Activated CD4-positive, alpha-beta T cell treated with anti-CD3 and anti-CD28 coated beads for 36 hours (primary cell): ENCODE measurements at places on chromosomes 6 and 20.

DNA sequence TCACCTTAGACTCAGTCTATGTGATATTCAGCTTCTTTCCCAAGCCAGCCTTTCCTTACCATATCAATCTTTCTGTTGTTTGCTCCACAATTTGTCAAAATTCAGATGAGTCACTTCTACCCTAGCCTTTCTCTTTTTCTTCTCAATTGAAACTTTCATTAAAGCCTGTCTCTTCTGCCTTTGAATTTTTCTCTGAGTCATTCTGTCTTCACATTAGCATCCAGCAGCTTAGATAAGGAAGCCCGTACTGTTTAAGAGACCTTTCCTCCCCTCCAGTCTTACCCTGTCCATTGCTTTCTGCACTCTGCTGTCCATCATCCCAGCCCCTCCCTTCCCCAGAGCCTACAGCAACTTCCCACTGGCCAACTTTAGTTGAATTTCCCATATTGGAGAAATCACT, 34.9 kb upstream of the RALGAPA2 start:
- DNase-seq = no peak

GRCh38 chr20:7930343-7930742, 9.9 kb downstream of the HAO1 start:
- no peak for DNase-seq

GRCh38 chr6:89693207-89693606, 54.7 kb upstream of the LYRM2 start:
- no peak for DNase-seq

GRCh38 chr6:169866140-169866534, 114.7 kb downstream of the ERMARD start:
- no peak for DNase-seq

DNA sequence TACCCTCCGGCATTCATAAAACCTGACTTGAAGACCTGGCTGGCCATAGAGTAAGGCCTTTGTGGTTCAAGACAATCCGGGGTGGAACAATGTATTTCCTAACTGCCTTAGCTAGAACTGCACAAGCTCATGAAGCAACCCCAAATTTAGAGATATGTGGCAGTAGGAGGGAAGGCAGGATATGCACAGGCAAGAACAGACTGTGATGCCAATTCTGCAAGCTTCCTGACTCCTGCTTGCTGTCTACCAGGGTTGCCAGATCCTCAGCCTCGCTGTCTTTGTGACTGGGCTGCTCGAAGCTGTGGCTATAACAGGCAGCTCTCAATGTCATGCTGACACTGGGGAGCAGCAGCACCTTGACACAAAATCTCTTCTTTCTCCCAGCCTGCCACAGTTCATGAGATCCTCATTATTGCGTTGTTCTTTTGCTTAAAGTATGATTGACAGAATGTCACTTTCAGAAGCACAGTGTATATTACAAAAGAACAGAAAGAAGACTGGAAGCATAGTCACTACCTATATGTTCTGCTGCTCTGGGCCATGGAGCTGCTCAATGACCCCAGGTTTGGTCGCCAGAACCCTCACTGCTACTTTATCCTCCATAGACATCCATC, 18.3 kb upstream of the SHLD1 start:
- DNase-seq = no peak

DNA sequence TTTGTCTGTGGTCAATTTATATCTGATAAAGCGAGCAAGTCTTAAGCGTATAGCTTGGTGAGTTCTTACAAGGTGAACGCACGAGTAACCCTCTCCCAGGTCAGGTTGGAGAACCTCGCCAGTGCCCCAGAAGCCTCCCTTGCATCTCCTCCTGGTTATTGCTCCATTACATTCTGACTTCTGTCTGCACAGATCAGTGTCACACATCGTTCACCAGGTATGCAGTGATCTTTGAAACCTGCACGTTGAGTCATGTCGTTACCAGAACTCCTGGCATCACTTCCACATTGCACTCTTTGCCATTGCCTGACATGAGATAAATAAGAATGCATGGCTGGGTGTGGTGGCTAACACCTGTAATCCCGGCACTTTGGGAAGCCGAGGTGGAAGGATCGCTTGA, 44.2 kb downstream of the AKAP12 start:
- peak; percentile 9 for DNase-seq

- DNase-seq = no peak
Observed at GRCh38 chr6:47752801-47753200, 29.0 kb upstream of the OPN5 start.

GRCh38 chr20:38610521-38610920, 8.9 kb downstream of the ARHGAP40 start:
- DNase-seq = no peak

DNA sequence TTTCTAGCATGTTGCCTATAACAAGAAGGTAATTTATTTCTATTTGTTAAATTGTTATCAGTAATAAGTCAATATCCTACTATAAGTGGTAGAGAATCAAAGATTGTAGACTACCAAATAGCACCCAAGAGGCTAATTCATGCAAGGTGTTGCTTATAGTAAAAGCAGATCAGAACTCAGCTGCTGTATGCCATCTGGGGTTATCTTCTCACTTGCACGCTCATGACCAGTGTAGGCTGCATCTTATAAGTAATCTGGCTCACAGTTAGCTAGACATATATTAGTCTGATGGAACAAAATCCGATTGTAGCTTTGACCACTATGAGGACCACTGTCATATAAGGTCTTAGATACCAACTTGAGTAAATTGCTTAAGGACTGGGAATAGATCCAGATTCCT, 17.0 kb downstream of the TOP1 start:
- no peak for DNase-seq

- no peak for DNase-seq
Observed at GRCh38 chr20:54658525-54658924, 183.1 kb downstream of the DOK5 start.

- peak; percentile 81 for DNase-seq
Observed at GRCh38 chr6:144334150-144334708, 49.1 kb downstream of the UTRN start.

DNA sequence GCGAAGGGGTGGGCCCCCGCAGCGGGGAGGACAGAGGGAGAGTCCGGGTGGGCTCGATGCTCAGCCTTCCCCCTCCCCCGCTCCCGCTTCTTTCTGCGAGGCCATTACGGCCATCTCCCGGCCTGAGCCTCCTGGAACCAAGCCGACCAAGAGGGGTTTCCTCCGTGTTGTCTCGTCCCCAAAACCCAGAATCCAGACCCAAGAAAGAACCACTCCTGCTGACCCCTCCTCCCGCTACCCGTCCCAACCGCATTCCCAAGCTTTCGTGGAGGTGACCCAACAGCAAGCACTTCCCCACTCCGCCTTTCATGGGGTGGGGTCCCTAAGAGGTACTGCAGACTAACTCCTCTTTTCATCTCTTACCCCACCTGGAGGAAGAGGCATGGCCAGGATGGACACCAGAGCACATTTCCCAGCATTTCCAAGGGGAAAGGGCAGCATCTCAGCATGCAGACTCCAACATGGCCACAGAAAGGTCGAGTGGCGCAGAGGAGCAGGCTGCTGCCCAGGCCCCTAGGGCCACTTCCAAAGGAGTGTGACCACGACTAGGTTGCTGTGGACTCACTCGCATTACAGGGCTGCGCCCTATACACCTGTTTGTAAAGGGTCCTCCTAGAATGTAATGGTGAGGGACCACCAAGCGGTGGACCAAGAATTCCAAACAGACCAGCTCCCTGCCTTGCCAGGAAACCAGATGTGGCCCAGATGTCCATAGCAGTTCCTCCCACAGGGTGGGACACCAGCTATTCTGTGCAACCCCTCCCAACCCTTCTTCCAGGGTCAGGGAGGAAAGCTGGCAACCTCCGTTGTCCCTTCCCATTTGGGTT, 53.4 kb downstream of the MRPL14 start:
- peak; percentile 54 for DNase-seq

DNA sequence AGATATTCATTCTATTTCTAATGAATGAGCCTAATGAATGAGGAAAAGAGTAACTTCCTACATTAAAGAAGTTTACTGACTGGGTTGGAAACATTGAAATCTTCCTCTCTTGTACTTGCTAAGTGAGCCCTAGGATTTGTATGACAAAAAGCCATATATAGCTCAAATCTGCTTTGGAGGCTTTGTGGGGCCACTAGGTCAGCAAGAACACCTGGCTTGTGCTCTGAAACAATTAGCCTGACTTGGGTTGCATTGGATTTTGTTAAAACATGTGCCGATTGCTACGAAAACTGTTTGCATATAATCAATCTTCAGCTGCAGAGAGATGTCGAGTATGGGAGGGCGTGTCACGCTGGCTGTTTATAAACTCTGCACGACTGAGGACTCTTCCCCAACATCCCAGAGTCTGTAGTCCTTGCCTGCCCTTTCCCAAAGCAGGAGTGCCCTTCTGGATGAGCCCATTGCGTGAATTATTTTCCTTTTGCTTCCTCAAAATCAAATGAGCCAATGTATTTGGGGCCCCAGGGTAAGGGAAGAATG, 684.8 kb downstream of the DHX35 start:
- no peak for DNase-seq

GRCh38 chr6:21592953-21593352, 598 bp upstream of the SOX4 start:
- no peak for DNase-seq

- DNase-seq = no peak
Observed at GRCh38 chr20:22931653-22932608, 103.2 kb upstream of the SSTR4 start.

- no peak for DNase-seq
Observed at GRCh38 chr20:62984666-62985443, 21.9 kb downstream of the BHLHE23 start.
